Activated T-cell treated with anti-CD3 and anti-CD28 coated beads, Interleukin-2, amount 50 U/mL, for 72 hours (primary cell): ENCODE measurements at places on chromosomes 1 and 21. TPM values are rescaled to one million over a fixed set of nuclear protein-coding genes. Genes with fewer than 3 reads are reported as not detected.

Gene SLAMF1
- 134 TPM for total RNA-seq

DNA sequence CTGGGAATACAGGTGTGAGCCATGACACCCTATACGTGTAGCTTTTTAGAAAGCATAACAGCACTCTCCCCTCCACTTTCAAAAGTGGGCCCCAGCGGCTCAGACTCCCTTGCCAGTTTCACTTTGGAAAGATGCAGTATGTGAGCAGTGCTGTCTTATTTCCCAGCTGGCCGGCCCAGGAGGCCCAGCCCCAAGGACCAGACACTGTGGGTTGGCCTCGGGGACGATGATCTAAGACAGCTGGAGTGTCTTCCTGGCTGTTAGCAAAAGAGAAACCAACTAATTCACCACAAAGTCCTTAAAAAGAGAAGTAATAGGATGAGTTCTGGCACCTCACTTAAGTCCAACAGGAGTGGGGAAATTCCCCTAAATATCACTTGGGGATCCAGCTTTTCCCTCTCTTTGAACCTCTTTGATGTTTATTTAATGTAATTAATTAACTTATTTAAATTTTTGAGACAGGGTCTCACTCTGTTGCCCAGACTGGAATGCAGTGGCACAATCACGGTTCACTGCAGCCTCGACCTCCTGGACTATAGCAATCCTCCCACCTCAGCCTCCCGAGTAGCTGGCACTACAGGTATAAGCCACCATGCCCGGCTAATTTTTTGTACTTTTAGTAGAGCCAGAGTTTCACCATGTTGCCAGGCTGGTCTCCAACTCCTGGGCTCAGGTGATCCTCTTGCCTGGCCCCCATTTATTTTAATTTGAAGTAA lies 17.6 kb upstream of the CLIC4 start:
- peak overlapping the region; percentile 22 for H3K4me3 ChIP-seq
- H3K36me3 ChIP-seq: no peaks in the 10 kb centered on the region
- H3K27me3 ChIP-seq: no peaks in the 10 kb centered on the region
- DNase-seq: no peak
- H3K27ac ChIP-seq: no peak overlapping the region
- H3K4me1 ChIP-seq: peaks cover 12% of the 10 kb centered on the region

Gene SHISA4
- total RNA-seq: 0.97 TPM

DNA sequence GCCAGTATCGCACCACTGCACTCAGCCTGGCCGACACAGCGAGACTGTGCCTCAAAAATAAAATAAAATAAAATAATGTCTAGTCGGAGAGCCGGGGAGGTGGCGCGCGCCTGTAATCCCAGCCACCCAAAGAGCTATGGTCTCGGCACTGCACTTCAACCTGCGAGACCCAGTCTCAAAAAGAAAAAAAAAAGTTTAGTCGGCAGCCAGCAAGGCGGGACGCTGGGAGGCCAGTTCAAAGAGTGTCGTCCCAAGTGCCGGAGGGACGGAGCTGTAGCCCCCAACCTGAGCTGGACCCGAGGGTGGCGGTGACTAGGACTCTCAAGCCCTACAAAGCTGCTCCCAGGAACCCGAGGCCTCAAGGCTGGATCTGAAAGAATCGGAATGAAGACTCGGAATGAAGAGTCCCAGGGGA lies 632 bp upstream of the FALEC start:
- H3K27me3 ChIP-seq: no peaks in the 10 kb centered on the region
- no peak overlapping the region for H3K27ac ChIP-seq
- no peaks in the 10 kb centered on the region for H3K36me3 ChIP-seq
- peak overlapping the region; percentile 94 for H3K4me3 ChIP-seq

DNA sequence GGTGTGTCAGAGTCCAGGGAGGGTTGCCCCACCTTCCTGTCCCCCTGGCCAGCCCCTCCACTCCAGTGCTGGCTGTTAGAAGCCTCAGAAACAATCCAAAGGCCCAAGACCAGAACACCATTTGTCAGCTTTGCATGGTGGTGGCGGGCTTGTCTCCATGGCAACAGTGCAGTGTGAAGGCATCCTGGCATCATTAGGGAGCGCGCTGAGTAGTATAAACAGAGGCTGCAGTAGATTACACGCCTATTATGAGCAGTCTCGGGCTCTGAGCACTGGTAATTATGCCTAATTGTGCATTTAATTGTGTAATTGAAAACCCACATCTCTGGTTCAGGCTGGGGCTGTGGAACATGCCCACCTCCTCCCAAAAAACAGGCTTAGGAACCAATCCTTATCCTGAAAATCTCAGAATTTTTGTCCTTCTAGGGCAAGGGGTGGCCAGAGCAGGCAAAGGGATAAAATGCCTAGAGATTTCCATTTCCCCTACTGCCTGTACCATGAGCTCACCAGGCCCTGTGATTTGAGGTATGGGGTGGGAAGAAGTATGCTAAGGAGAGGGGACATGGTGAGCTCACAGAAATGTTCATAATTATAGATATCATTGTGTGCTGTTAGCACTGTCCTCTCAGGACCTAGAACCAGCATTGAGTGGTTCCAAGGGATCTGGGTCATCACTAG lies 11.7 kb downstream of the NKAIN1 start:
- H3K4me1 ChIP-seq: no peaks in the 10 kb centered on the region
- H3K27ac ChIP-seq: no peak overlapping the region
- H3K27me3 ChIP-seq: no peaks in the 10 kb centered on the region
- no peak overlapping the region for H3K4me3 ChIP-seq
- no peaks in the 10 kb centered on the region for H3K36me3 ChIP-seq
- no peak for DNase-seq

DNA sequence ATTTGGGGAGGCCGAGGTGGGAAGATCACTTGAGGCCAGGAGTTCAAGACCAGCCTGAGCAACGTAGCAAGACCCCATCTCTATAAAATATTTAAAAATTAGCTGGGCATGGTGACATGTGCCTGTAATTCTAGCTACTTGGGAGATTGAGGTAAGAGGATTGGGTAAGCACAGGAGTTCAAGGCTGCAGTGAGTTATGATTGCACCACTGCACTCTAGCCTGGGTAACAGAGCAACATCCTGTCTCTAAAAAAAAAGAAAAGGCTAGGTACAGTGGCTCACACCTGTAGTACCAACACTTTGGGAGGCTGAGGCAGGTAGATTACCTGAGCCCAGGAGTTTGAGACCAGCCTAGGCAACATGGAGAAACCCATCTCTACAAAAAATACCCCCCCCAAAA lies 35.7 kb upstream of the RCC1 start:
- peaks cover 8% of the 10 kb centered on the region for H3K36me3 ChIP-seq
- peaks cover 11% of the 10 kb centered on the region for H3K4me1 ChIP-seq
- H3K4me3 ChIP-seq: no peak overlapping the region
- no peaks in the 10 kb centered on the region for H3K27me3 ChIP-seq
- H3K27ac ChIP-seq: no peak overlapping the region

- H3K4me1 ChIP-seq: peaks cover under 1% of the 10 kb centered on the region
- no peaks in the 10 kb centered on the region for H3K27me3 ChIP-seq
- no peak overlapping the region for H3K27ac ChIP-seq
- peaks cover 2% of the 10 kb centered on the region for H3K36me3 ChIP-seq
These were observed 75.1 kb downstream of the DTL start for GRCh38 chr1:212110617-212111016.

Gene WNT3A
- total RNA-seq: not detected

GRCh38 chr1:220335668-220336067 lies 63.4 kb upstream of the RAB3GAP2 start:
- H3K4me3 ChIP-seq: no peak overlapping the region
- no peaks in the 10 kb centered on the region for H3K4me1 ChIP-seq
- no peak for DNase-seq
- no peak overlapping the region for H3K27ac ChIP-seq
- H3K36me3 ChIP-seq: no peaks in the 10 kb centered on the region

DNA sequence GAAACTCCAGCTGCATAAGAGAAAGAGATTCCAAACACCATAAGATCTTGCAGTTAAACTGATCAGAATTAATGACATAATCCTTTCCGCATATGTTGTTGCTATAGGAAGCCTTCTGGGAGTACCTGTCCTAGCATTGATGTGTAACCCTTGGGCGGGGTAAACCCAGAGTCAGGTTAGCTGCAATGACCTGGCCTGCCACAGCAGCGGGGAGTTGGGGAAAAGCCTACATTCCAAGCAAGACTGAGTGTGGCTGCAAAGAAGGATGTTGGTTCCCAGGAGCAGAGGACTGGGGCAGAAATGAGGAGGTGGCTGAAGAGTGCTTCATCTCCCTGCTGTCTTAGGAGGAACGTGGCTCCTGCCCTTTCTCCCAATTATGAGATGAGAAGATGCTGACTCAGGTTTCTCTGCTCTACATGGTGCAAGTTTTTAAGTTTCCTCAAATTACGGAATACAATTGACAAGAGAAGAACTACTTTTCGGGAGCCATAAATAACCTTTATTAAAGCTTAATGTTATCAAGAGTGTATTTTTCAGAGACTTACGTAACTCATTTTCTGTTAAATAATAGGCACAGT lies 142.1 kb downstream of the RYR2 start:
- H3K4me3 ChIP-seq: no peak overlapping the region
- peaks cover 5% of the 10 kb centered on the region for H3K27me3 ChIP-seq
- no peak overlapping the region for H3K27ac ChIP-seq
- no peaks in the 10 kb centered on the region for H3K36me3 ChIP-seq
- no peaks in the 10 kb centered on the region for H3K4me1 ChIP-seq

DNA sequence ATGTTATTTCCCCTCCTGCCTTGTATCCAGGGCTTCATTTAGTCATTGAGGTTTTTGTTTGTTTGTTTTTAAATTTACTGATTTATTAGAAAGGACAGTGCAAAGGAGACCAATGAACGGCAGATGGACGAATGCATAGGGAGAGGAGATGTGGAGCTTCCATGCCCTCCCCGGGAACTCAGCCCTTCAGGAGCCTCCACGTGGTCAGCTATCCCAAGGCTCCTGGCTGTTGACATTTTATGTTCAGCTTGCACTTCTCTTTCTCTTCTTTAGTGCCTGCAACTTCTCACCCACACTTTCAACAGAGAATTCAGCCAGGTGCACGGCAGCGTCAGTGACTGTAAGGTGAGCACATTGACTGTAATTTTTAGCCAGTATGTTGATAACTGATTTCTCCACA lies 30.7 kb upstream of the PGD start:
- no peaks in the 10 kb centered on the region for H3K36me3 ChIP-seq
- H3K27ac ChIP-seq: no peak overlapping the region
- no peak overlapping the region for H3K4me3 ChIP-seq
- no peaks in the 10 kb centered on the region for H3K4me1 ChIP-seq
- no peak for DNase-seq

Gene AZIN2
- total RNA-seq: 4.1 TPM

- H3K27me3 ChIP-seq: no peaks in the 10 kb centered on the region
- DNase-seq: no peak
- no peaks in the 10 kb centered on the region for H3K4me1 ChIP-seq
- H3K36me3 ChIP-seq: peaks cover 4% of the 10 kb centered on the region
- no peak overlapping the region for H3K4me3 ChIP-seq
- H3K27ac ChIP-seq: no peak overlapping the region
These were observed 69.4 kb downstream of the VPS26C start for GRCh38 chr21:37197746-37198145.

Gene AHCYL1
- total RNA-seq: 101 TPM

Gene SLC2A5
- not detected for total RNA-seq

Gene SLC44A5
- total RNA-seq: 0.70 TPM

Gene BARHL2
- total RNA-seq: not detected

Gene CHRNB2
- total RNA-seq: not detected

- H3K4me3 ChIP-seq: no peak overlapping the region
- DNase-seq: no peak
- H3K27ac ChIP-seq: no peak overlapping the region
- no peaks in the 10 kb centered on the region for H3K27me3 ChIP-seq
- H3K4me1 ChIP-seq: peaks cover 12% of the 10 kb centered on the region
These were observed 36.7 kb downstream of the DISC1 start for GRCh38 chr1:231663211-231663792.
